Activated gamma-delta T cell treated with anti-CD3 and anti-CD28 coated beads, Interleukin-2, amount 50 U/mL, for 16 hours (primary cell): ENCODE measurements at places on chromosomes 16 and 17.

- DNase-seq, result no peak
Observed at GRCh38 chr17:32492648-32493289, 6.0 kb downstream of the CDK5R1 start.

DNA sequence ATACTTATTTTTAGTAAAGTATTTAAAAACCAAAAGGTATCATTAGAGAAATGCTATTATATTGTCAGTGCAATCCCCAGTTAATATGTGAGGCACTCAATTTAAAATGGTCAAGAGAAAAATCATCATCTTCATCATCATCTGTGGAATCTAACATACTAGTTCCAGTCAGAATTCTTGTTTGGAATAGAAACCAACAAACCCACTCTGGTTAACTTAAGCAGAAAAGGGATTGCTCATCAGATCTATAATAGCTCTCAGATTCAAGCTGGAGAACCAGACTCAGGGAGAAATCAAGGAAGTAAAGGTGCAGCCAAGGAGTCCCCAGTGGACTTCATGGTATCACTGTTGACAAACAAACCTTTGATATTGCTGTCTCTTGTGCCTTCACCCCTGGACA, 43.7 kb upstream of the KCNJ16 start:
- DNase-seq, result no peak

- no peak for DNase-seq
Observed at GRCh38 chr17:78532311-78532710, 44.9 kb downstream of the DNAH17 start.

GRCh38 chr16:10138881-10139280, 43.3 kb downstream of the GRIN2A start:
- no peak for DNase-seq

GRCh38 chr16:25006504-25007056, 8.6 kb downstream of the ARHGAP17 start:
- DNase-seq, result no peak

DNA sequence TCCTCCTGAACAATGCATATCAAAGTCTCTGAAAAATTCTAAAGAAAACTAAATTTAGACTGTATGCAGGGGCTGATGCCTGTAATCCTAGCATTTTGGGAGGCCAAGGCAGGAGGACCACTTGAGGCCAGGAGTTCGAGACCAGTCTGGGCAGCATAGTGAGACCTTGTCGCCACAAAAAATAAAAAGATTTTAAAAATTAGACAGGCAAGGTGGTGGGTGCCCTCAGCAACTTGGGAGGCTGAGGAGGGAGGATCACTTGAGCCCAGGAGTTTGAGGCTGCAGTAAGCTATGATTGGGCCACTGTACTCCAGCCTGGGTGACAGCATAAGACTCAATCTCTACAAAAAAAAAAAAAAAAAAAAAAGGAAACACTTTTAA, 30.1 kb upstream of the MMD start:
- no peak for DNase-seq

GRCh38 chr17:15981208-15981607, 18.3 kb downstream of the ZSWIM7 start:
- no peak for DNase-seq

DNA sequence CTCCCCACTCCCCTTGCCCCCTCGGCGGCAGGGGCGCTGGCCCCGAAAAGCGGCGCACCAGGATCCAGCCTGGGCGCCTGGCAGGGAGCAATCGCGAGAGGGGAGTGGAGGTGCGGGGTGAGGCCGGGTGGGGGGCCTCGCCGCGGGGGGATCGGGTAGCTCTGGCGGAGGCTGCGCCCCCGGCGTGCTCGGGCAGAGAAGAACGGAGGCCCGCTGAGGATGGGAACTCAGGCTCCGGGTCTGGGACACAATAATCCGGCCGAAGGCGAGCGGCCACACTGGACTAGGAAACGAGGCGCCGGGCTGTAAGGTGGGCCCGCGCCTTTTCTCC, 721 bp upstream of the PCGF2 start:
- no peak for DNase-seq

- DNase-seq, result no peak
Observed at GRCh38 chr16:31397701-31398100, 4.6 kb downstream of the ITGAD start.

- no peak for DNase-seq
Observed at GRCh38 chr17:42031584-42031983, 11.7 kb downstream of the NKIRAS2 start.
